ENCODE measurements at places on chromosomes 6 and 20. TPM values are rescaled to one million over a fixed set of nuclear protein-coding genes. Genes with fewer than 3 reads are reported as not detected.

DNA sequence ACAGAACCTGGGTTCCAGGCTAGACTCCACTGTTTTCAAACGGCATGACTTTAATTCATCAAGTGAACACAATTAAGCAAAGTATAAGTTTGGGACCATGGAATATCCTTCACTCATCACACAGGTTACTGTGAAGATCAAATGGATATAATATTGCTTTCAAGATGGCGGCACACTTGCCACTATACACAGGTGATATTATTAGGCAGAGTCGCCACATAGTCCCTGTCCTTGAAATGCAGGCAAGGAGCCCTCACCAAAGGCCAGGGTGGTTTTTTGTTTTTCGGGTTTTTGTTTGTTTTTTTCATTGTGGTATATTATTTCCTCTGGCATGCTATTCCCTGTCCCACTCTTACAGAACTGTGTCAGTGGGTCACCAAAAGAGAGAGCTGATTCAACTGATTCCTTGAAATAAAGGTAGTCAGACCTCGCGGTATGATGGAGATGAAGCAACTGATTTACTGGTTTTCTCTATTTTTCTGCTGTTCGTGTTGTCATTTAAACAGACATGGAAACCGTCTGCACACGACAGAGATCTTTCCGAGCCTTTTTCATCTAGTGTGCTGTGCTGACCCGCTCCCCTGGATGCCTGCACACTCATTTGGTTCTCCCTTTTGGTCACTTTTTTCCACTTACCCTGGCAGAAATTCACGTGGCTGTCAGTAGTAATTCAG is 29.7 kb downstream of the MYB start:
- no peak overlapping the region for H3K27ac ChIP-seq
- no peak for DNase-seq
- H3K36me3 ChIP-seq, result no peaks in the 10 kb centered on the region

GRCh38 chr6:103215847-103216246 is 1643.9 kb downstream of the HACE1 start:
- no peaks in the 10 kb centered on the region for H3K36me3 ChIP-seq
- H3K27ac ChIP-seq, result no peak overlapping the region
- H3K27me3 ChIP-seq, result no peaks in the 10 kb centered on the region
- H3K4me1 ChIP-seq, result no peaks in the 10 kb centered on the region
- no peak for DNase-seq

GRCh38 chr6:44000164-44000842 is 126.9 kb downstream of the MRPL14 start:
- peaks cover 23% of the 10 kb centered on the region for H3K4me1 ChIP-seq
- H3K4me3 ChIP-seq, result no peak overlapping the region
- no peaks in the 10 kb centered on the region for H3K36me3 ChIP-seq
- no peak overlapping the region for H3K27ac ChIP-seq

GRCh38 chr6:128641703-128642102 is 121.3 kb upstream of the PTPRK start:
- no peak overlapping the region for H3K27ac ChIP-seq
- H3K27me3 ChIP-seq, result no peaks in the 10 kb centered on the region
- DNase-seq, result no peak
- H3K4me3 ChIP-seq, result no peak overlapping the region
- H3K36me3 ChIP-seq, result no peaks in the 10 kb centered on the region

The UBE2C gene
- 0.95 TPM for polyA plus RNA-seq

- H3K27ac ChIP-seq, result no peak overlapping the region
- H3K4me1 ChIP-seq, result peaks cover 6% of the 10 kb centered on the region
Observed at GRCh38 chr6:109808837-109809236, 117.7 kb downstream of the FIG4 start.

The TTK gene
- polyA plus RNA-seq, result 0.25 TPM

GRCh38 chr6:113762641-113763040 is 94.5 kb upstream of the MARCKS start:
- no peaks in the 10 kb centered on the region for H3K36me3 ChIP-seq
- no peaks in the 10 kb centered on the region for H3K4me1 ChIP-seq
- H3K27ac ChIP-seq, result no peak overlapping the region

DNA sequence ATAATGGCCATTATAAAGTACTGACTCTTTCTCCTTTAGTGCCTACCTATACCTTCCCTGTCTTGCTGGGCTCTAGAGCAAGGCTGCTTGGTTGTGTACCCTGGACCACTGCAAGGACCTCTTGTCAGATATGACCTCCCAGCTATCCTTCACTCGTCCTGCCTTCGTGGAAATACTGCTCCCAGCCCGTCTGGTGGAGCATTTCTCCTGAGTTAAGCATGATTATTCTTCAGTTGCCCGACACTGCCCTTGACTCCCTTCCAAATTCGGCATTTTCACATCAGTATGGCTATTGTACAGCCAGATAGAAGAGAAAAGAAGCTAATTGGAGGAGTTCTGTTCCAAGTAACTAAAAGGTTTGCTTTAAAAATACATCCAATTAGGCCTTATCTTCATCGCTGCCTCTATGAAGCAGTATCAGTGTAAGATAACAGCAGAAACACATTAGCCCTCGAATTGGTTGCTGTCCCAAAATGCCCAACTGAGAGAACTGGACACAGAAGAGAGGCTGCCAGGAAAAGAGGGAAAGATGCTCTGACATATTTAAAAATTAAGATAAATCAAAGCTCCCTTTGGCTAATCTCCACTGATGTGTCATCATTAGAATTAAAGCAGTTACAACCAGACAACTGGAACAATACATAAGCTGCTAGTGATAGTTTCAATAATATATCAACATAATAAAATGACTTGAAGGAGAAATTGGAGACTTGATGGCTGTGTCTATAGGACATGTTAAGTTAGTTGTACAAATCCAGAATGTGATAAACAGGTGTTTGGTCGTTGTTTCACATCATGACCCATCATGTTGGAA is 54.4 kb downstream of the OPRM1 start:
- H3K27me3 ChIP-seq, result no peaks in the 10 kb centered on the region
- H3K36me3 ChIP-seq, result no peaks in the 10 kb centered on the region
- H3K4me3 ChIP-seq, result no peak overlapping the region

GRCh38 chr6:2522521-2522920 is 228.2 kb downstream of the MYLK4 start:
- H3K4me3 ChIP-seq, result no peak overlapping the region
- H3K27me3 ChIP-seq, result no peaks in the 10 kb centered on the region
- H3K4me1 ChIP-seq, result no peaks in the 10 kb centered on the region
- no peak for DNase-seq

DNA sequence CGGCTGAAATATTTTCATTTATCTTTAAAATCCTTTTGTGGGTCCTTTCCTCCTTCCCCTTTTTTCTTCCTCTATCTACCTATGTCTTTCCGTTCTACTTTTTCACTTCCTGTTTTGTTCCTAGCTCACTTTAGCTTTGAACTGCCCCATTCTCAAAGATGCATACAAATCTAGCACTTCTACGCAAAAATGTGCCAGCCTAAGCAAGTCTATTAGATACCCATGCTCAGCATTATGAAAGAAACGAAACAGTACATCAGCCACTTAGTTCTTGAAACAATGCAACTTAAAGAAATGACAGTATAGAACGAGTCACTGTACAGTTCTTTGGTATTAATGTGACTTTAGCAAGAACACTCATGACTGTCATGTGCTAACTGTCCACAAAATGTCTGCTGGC is 47.3 kb upstream of the MARCKS start:
- no peaks in the 10 kb centered on the region for H3K36me3 ChIP-seq
- no peaks in the 10 kb centered on the region for H3K27me3 ChIP-seq
- H3K27ac ChIP-seq, result peak overlapping the region; percentile 72
- no peak overlapping the region for H3K4me3 ChIP-seq

GRCh38 chr20:37567671-37568588 is 40.3 kb upstream of the BLCAP start:
- H3K27me3 ChIP-seq, result no peaks in the 10 kb centered on the region
- no peak overlapping the region for H3K4me3 ChIP-seq
- H3K36me3 ChIP-seq, result no peaks in the 10 kb centered on the region
- H3K4me1 ChIP-seq, result peaks cover 5% of the 10 kb centered on the region

The OR2J1 gene
- polyA plus RNA-seq, result not detected

- no peak overlapping the region for H3K4me3 ChIP-seq
- H3K27me3 ChIP-seq, result no peaks in the 10 kb centered on the region
- DNase-seq, result peak; percentile 35
- peaks cover 4% of the 10 kb centered on the region for H3K4me1 ChIP-seq
Observed at GRCh38 chr6:110826236-110827129, 11.2 kb upstream of the CDK19 start.

DNA sequence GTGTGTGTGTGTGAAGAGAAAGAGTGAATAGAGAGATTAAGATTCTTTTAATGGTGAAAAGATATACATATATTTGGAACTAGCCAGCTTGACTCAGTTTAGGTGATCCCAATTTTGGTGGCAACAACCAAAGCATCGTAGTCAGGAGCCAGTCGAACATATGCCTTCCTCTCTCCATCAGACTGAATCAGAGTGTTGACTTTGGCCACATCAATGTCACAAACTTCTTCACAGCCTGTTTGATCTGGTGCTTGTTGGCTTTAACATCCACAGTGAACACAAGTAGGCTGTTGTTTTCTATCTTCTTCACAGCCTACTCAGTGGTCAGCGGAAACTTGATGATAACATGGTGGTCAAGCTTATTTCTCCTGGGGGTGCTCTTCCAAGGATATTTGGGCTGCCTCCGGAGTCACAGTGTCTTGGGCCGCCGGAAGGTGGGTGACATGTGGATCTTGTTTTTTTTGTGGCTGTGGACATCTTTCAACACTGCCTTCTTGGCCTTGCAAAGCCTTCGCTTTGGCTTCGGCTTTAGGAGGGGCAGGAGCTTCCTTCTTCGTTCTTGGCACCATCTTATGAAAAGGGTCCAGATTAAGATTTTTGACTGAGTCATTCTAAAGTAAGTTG is 3.4 kb downstream of the HLA-F start:
- no peak overlapping the region for H3K4me3 ChIP-seq
- H3K36me3 ChIP-seq, result peaks cover 43% of the 10 kb centered on the region
- H3K4me1 ChIP-seq, result peaks cover 29% of the 10 kb centered on the region
- H3K27ac ChIP-seq, result no peak overlapping the region

The MAP7 gene
- polyA plus RNA-seq, result 0.16 TPM

Data from B cell (primary cell).